Peyer's patch (tissue), 4 donors: ENCODE measurements at places on chromosomes 6 and 20. TPM values are rescaled to one million over a fixed set of nuclear protein-coding genes. Genes with fewer than 3 reads are reported as not detected.

Gene RPS6KA2
- total RNA-seq: 12.1 TPM

Gene COL21A1
- total RNA-seq: 0.67 TPM

Gene MAP1LC3A
- 64.4 TPM for total RNA-seq

DNA sequence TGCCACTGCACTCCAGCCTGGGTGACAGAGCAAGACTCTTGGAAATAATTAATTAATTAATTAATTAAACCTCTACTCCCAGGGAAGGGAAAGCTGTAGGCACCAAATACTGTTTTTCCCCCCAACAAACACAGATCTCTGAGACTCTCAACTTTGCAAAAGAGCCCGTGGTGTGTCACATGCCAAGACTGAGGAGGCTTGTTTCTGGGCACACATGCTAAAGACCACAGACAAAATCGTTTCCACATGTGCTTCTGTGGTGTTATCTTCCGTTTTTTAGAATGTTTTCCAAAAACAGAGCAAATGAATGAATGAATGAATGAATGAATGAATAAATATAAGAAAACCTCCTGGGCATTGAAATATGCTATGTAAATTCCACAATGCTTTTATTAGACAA is 55.6 kb upstream of the ATXN1 start:
- no peaks in the 10 kb centered on the region for H3K4me1 ChIP-seq
- H3K4me3 ChIP-seq: no peak overlapping the region
- no peaks in the 10 kb centered on the region for H3K27me3 ChIP-seq
- no peak for DNase-seq

GRCh38 chr6:31163922-31164321 is 5.5 kb downstream of the TCF19 start:
- H3K36me3 ChIP-seq: no peaks in the 10 kb centered on the region
- no peaks in the 10 kb centered on the region for H3K27me3 ChIP-seq
- H3K4me3 ChIP-seq: no peak overlapping the region
- no peak for DNase-seq

DNA sequence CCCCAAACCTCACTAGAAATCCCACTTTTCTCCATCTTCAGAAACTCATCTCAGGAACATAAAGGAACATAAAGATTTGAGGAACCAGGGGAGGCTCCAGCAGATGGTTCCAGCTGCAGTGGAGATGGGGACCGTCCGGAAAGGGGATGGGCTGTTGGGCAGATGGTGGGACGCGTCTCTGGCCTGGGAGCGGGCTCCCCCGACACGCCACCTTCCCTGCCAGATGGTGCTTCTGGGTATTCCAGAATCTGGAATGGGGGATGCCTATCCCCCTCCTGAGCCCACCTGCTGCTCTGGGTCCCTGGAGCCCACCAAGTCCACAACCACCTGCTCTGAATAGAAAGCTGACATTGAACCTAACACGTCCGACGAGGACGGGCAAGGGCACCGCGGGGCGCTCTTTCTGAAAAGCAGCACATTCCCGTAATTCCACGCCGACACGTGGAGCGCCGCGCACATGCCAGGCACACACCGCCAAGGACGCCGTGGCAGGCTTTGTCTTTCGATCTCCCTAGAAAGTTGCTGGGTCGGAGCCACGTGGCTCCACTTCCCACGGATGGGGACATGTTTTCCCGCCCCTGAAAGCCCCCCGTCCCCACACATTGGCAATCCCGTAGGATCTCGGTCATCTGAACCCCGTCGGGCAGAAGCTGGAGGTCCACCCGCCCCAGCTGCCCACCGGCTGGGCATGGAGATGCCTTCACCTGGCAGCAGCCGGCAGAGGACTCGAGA is 27.3 kb downstream of the SLC2A4RG start:
- no peaks in the 10 kb centered on the region for H3K27me3 ChIP-seq
- no peak overlapping the region for H3K27ac ChIP-seq
- no peak for DNase-seq
- H3K36me3 ChIP-seq: no peaks in the 10 kb centered on the region
- H3K4me3 ChIP-seq: no peak overlapping the region
- H3K4me1 ChIP-seq: no peaks in the 10 kb centered on the region

GRCh38 chr6:135135835-135136234 is 45.3 kb upstream of the MYB start:
- H3K27me3 ChIP-seq: no peaks in the 10 kb centered on the region
- no peak overlapping the region for H3K4me3 ChIP-seq
- DNase-seq: no peak
- no peak overlapping the region for H3K27ac ChIP-seq

GRCh38 chr6:6405031-6405430 is 84.6 kb upstream of the F13A1 start:
- H3K27me3 ChIP-seq: no peaks in the 10 kb centered on the region
- DNase-seq: no peak
- no peaks in the 10 kb centered on the region for H3K4me1 ChIP-seq
- no peak overlapping the region for H3K27ac ChIP-seq
